IMR-90 (cell line): ENCODE measurements at places on chromosomes 1 and 21. TPM values are rescaled to one million over a fixed set of nuclear protein-coding genes. Genes with fewer than 3 reads are reported as not detected.

The PARS2 gene
- total RNA-seq, result 6.1 and 6.3 TPM in 2 replicates

- DNase-seq, result peak; percentile 53
Measured at GRCh38 chr1:218481116-218481775, 136.1 kb downstream of the TGFB2 start.

GRCh38 chr21:45404730-45405270, at the start of gene COL18A1:
Gene COL18A1, plus strand, starts transcription at chr21:45405165. Its CDS starts 66 bp downstream, at chr21:45405231.
- DNase-seq, result peak; percentile 42

- no peak for DNase-seq
Measured at GRCh38 chr21:24420689-24421088, 1186.6 kb downstream of the MRPL39 start.

- peak; percentile 94 for DNase-seq
Measured at GRCh38 chr1:59484096-59484495, 187.2 kb downstream of the FGGY start.

GRCh38 chr21:35559128-35559828, 501.0 kb downstream of the SETD4 start:
- peak; percentile 95 for DNase-seq
